ENCODE measurements at places on chromosomes 13 and 19.

DNA sequence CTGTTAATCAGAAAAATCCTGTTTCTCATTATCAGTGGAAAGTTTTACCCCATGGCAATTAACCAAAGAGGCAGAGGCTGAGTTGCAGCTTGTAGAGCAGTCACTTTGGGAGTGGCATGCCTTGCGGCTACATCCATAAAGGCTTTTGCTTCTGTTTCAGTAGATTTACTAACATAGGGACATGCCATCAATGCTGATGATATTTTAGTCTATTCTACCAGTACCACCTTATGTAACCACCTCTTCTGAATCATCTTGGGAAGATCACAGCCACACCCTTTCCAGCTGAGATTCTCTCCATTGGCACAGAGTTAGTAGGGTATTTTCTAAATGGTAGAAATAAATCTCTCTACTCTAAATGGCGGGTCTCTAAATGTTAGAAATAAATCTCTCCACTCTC is 37.5 kb downstream of the POSTN start:
- no peak for DNase-seq

- no peak for DNase-seq
These were observed 18.6 kb upstream of the LATS2 start for GRCh38 chr13:21079761-21080592.

- no peak for DNase-seq
These were observed 1644.8 kb downstream of the PCDH9 start for GRCh38 chr13:65585346-65585745.

DNA sequence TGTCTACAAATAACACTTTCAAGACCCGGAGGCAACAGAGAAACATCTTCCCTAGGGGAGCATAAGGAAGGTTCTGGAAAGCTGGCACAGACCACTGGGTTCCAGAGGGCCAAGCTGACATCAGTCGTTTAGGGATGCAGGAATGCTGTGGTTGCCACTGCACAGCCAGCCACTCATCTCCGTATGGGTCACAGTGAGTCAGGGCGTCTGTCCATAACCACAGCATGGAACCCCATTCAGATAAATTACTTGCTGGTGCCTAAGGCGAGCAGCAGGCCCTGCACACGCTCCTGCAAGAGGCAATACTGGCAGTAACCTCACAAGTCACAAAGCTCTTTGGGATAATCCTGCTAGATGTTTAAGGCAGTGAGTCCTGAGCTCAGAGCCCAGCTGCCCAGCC is 140.9 kb upstream of the UBL3 start:
- DNase-seq = no peak

DNA sequence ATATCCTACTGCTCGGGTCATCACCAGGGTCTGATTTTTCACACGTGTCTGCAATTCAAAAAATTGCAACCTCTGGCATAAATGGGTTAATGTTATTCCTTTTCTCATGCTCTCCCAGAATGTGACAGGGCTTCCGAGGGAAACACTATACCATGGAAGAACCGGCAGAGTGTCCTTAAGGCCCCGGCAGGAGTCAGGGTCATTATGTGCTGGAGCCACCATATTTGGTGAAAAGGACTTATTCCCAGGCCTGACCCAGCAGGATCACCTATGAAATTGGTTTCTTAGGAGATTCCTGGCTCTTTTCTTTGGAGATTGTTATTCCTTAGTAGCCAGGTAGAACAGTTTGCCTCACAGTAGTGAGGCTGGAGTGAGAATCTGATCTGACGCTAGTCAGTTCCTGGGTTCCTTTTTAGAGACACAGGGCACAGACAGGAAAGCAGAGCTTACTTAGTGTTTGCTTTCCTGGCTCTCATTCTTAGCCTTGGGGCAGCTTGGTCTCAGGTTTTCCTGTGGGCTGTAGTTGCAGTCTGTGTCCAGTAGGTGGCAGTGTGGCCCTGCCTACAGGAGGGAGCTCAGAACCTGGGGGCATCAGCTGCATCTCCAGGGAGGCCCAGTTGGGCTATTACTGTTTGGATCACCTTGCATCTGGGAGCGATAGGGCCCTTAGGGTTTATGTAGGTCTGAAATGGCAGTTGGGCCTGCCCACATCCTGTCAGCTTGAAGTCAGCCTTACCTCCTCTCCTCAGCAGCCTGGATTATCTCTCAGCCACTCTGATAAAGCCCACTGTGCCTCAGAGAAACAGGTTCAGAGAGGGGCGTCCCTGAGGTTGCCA is 12.4 kb downstream of the SNRNP70 start:
- peak; percentile 78 for DNase-seq

All from activated CD4-positive, alpha-beta T cell treated with anti-CD3 and anti-CD28 coated beads, Interleukin-2, amount 10 ng/mL, durations not matched to agents 7 days and 5 days (primary cell).